Esophagus squamous epithelium (tissue), 5 donors: ENCODE measurements at places on chromosomes 5 and 9.

DNA sequence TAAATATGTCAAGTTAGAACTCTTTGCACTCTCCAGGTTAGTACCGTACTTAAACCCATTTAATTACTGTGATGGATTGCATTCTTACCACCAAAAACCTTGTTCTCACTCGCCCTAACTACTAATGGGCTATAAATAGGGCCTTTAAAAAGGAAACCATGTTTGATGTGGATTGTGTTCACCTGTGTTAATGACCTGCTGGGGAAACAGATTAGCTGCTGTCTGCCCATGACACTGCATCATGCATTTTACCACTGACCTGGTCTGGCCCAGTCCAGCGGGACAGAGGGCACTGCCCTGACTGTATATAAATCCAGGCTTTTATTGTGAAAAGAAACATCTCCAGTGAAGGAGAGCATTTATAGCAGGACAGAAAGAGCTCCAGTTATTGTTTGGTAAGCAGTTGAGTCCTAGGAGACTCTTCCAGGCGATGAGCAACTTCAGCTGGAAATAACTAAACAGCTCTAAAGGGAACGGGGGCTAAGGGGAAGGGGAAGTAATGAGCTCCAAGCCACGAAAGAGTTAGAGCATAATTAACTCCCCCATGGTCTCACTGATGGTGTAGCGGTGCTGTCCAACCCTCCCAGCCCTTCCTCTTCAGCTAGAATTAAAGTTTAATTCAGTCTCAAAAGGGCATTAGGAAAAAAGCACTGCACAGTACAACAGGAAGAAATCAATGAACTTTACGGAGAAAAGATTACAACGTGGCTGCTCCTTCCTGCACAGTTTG, 303.1 kb downstream of the ENC1 start:
- no peak for DNase-seq

DNA sequence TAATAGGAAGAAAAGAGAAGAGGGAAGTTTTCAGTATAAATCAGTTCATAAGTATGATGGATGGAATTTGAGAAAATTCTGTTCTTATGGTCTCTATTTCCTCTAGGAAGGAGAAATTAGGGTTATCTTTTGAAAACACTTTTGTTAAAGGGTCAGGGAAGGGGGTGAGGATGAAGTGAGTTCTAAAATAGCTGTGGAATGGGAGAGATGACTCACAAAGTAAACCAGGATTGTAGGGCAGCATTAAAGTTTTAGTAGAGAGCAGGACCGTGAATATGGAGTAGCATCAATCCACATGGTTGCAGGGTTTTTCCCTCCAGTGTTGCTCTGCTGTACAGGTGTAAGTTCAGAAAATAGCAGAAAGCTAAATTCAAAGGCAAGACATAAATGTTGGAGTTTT, 32.4 kb downstream of the MUSK start:
- DNase-seq = no peak

DNA sequence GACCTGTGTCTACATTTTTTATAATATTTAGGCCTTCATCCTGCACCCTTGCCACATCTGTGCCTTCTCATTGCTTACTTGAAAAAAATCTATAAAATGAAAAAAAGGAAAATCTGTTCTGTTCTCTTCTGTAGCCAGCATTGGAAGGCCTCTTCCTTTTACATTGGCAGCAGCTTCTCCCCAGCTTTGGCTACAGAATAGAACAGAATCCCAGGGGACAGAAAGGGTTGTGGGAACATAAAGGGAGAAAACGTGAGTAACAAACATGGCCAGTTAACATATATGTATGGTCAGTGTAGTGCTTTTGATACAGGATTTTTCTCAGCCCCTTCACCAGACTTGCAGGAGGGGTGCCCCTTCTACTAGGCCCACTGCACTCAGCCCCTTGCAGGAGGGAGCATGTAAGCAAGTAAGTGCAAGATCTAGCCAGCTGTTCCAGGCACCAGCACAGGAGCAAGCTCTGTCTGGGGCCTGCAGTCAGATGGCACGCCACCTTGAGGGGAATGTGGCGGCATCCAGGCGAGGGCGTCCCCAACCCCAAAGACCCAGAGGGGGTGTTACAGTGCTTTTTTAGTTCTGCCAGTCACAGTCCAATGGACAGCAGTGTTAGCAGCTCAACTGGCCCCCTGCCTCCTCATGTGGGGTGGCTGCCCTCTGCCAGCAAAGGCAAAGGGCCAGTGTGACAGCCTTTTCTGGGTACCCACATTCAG, 330.5 kb upstream of the ZNF462 start:
- no peak for DNase-seq

GRCh38 chr5:125045646-125046045, 299.2 kb upstream of the ZNF608 start:
- no peak for DNase-seq

GRCh38 chr9:68533678-68534077, 7.0 kb downstream of the TMEM252 start:
- no peak for DNase-seq
